ENCODE measurements at places on chromosomes 5 and 9.

GRCh38 chr5:96052374-96052773 lies 90.7 kb upstream of the ELL2 start:
- no peak for DNase-seq

DNA sequence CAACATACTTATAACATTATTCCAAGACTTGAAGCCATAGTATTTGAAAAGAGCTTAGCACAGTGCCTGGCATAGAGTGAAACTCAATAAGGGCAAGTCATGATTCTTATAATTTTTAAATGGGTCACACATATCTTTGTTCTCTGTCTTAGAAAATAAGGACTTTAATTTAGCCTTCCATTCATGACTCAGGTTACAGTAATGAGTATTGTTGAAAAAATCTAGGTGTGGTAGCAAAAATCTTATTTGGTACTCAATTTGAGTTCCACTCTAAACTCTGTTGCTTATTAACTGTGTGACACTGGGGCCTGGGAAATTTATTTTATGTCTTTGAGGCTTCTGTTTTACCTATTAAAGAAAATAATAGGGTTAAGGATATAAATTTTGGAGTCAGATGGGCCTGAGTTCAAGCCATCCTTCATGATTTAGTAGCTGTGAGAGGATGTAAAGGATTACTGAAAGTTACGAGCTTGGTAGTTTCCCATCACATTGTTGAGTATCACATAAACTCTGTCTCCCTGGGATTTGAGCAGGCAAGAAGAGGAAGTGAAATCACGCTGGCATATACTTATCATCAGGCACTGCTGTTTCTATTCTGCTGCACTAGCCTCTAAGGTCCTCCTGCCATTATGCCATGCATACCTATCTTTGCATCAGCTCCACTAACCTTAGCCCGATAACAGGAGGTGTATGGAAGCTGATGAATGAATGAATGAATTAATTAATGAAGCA lies 1.5 kb downstream of the SPINK9 start:
- no peak for DNase-seq

GRCh38 chr5:30561771-30562170 lies 631.7 kb upstream of the CDH6 start:
- DNase-seq, result no peak

DNA sequence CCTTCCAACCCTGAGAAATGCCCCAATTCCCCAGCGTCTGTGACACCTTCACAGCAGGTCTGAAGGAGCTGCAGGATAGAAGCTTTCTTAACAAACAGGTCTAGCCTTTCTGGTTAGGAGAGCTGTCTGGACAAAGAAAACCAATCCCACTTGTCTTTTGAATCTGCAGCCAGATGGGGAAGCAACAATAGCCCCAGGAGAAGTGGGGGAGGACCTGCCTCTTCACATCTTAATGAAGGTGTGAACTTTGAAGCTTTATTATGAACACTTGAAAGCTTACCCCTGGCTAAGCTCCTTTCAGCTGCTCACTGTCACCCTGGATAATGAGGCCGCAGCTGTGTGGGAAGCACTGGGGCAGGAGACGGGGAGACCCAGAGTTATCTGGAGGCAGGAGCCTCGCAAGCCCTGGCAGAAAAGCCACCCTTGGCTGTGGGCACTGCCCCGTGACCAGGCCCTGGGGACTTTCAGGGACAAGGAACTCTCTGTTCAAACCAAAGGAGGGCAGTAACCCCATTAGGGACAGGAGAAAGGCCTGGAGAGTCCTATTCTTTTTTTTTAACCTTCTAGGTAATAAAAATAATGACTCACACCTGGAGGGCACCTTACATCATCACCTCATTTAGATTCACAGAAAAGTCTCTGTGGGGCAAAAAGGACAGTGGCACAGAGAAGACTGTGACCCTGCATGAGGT lies 151.8 kb upstream of the RAD23B start:
- DNase-seq, result no peak

- DNase-seq, result no peak
Measured at GRCh38 chr9:88278036-88278435, 110.2 kb upstream of the SPIN1 start.

- DNase-seq, result no peak
Measured at GRCh38 chr5:180467989-180468731, 26.0 kb upstream of the CNOT6 start.

- no peak for DNase-seq
Measured at GRCh38 chr9:122819791-122820489, 8.4 kb downstream of the PDCL start.

DNA sequence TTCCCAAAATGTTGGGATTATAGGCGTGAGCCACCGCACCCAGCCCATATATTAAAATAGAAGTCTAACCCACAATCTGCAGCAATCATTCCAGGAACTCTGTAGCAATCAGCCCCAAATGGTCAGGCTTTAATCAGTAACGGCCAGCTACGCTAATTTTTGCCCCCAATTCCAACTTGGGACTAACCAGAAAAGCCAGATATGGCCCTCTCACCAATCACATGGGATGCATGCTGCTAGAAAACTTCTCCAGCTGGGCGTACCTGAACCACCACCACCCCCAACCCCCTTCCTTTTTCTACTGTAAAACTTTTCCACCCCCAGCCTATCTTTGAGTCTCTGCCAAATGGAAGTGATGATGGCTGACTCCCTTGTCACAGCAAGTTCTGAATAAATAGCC lies 4.1 kb downstream of the SUSD1 start:
- no peak for DNase-seq

GRCh38 chr5:3993856-3994473 lies 398.3 kb downstream of the IRX1 start:
- no peak for DNase-seq

- no peak for DNase-seq
Measured at GRCh38 chr9:91130796-91131318, 230.9 kb downstream of the AUH start.

- DNase-seq, result no peak
Measured at GRCh38 chr5:83548581-83548980, 77.0 kb downstream of the VCAN start.

- no peak for DNase-seq
Measured at GRCh38 chr5:76500633-76501393, 97.7 kb downstream of the IQGAP2 start.

DNA sequence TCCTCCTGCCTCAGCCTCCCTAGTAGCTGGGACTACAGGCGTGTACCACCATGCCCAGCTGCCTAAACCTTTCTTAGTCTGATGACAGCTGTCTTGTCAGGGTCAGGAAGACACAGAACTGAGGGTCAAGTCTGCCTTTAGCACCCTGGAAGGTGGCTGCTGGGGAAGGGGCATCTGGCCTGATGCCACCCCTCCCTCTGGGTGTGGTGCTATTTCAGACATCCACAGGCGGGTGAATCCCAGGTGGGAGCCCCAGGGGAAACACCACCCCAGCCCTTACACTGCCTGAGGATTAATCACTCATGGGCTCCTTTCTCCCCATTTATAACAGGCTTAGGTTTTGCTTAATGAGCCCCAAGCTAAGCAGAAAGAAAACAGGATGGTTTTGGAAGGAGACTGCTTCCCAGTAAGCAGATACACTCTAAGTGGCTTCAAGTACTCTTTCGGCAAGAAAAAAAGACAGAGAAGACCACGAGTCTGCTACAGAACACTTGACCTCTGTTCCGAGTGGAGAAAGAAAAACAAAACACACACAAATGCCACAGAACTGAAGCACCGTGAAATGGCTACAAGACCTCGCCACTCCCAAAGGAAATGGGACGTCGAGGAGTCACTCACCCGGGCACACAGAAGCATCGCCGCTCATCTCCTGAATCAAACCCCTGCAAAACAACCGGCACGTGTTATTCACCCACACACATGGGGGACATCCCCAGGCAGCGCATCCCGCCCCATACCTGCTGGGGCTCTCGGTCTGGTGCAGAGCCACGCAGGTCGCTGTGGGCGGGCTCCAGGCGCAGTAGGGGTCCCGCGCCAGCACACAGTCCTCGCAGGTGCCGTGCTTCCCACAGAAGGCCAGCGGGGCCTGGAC lies 62.4 kb downstream of the SECISBP2 start:
- no peak for DNase-seq

GRCh38 chr5:178388386-178389025 lies 155.9 kb upstream of the PHYKPL start:
- no peak for DNase-seq

- no peak for DNase-seq
Measured at GRCh38 chr5:76755779-76756637, 40.1 kb downstream of the F2R start.

GRCh38 chr5:38590838-38591522 lies 34.5 kb upstream of the LIFR start:
- DNase-seq, result no peak

DNA sequence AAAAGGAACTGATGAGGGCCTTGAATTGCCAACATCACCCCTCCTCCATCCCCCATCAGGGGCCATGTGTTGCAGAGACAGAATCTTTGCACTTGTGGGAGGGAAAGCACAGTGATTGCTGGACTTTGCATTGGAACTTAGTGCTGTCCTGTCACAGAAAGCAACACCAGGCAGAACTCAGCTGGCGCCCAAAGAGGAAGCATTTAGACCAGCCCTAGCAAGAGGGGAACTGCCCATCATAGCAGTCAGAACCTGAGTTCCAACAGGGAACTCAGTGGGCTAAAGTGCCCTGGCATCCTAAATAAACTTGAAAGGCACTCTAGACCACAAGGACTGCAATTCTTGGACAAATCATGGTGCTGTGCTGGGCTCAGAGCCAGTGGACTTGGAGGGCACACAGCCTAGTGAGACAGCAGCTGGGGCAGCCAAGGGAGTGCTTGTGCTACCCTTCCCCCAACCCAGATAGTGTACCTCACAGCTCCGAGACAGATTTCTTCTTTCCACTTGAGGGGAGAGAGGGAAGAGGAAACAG lies 128.1 kb downstream of the ACTL7B start:
- no peak for DNase-seq

DNA sequence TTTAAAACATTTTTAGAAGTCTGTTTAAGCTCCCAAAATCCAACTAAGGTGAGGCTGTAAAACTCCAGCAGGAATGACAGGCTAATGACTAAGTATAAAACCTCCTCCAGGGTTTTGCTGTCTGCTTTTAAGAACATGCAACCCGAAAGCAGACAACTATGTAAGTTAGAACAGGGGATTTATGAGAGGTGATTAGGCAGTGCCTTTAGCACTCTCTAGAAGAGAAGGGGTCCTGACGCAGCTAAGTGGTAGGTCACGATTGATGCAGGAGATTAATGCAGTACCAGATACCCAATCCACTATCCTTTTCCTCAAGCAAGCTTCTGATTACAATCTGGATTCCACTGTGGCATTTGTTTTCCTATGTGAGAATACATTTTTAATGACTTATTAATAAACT lies 25.9 kb downstream of the HOMER1 start:
- no peak for DNase-seq

- no peak for DNase-seq
Measured at GRCh38 chr9:121071756-121072421, 2.9 kb upstream of the CNTRL start.

DNA sequence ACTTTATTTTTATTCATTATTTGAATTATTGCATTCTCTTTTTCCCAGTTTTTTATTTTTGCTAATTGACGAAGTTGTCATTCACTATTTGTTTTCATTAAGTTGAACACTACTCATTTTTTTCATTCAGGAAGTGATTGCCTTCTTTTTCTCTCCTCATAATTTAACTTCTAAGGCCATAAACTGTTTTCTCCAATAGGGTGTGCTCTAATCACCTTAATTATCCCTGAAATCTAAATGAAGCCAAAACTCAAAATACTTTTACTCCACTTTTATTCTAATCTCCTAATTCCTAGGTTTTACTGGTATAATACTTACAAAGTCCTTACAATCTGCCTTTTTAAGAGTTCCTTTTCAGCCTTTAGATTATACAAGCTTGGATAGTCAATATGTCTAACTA lies 2.9 kb upstream of the OR13C2 start:
- DNase-seq, result no peak

DNA sequence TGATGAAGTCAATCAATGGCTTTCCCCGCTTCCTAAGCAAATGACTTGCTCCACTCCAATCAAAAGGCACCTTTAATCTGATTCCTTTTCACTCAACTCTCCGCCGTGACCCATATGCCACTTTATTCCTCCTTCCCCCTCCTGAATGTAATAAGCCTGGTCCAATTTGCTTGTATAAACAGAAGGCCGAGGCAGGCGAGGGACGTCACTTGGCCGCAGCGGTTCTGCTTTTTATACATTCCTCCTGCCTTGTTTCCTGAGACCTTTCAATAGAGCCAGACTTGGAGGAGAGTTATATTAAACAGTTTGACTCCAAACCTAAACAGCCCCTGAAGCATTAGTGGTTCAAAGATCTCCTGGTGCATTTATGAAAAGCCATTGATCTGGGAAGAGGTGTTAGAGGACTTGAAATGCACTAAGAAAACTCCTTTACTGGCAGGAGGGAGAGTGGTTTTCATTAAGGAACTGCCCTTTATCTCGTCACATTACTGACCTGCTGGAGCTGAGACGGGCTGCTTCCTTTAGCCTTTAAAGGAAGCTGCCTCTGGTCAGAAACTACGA lies 273.4 kb downstream of the SLIT3 start:
- no peak for DNase-seq

DNA sequence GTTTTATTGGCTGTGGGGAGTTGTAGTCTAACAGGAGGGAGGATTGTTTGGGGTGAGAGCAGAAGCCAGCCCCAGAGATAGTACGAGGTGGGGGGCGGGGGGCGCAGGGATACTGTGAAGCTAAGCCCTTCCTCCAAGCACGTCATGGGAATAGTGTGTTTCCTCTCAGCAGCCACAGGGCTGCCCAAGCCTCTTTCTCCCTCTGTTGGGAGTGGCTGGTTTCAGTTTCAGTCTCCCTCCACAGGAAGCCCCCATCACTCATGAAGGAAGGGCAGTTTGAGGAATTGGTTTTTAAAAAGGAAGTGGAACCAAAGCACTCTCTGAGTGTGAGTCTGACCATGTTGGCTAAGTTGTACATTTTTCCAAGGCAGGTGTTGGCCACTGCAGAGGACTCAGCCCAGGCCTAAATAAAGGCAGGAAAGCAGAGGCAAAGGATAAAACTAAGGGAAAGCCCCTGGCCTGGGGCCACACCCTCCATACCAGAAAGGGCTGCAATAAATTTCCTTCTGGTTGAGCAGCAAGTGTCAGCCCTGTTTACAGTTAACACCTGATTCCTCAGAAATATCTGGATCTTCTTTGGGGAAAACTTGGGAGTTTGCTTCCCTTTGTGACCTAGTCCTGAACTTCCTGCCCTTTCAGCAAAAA lies 3.2 kb downstream of the RAB24 start:
- DNase-seq, result no peak

DNA sequence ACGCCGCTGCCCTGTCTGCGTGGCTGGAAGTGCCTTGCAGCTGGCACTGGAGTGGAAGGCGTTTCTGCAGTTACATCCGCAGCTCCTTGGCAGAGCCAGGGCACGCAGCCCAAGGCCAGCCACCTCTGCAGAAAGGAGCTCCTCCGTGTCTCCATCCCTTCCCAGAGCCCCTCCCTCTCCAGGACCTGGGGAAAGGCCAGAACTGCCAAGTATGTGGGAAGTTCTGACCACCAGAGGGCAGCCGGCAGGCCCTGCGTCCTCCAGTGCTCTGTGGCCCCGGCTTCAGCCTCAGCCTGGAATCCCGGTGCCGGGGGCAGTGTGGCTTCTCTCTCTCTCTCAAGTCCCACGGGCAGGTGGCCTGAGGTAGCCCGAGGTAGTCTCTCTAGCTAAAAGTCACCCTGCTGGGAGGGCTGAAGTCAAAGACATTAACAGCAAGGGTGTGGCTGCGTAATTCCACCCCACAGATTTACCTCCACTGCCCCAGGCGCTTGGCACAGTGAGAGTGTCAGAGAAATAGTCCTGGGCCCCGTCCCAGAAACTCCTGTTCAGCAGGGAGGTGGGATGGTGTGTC lies 101.7 kb upstream of the FCN2 start:
- DNase-seq, result no peak

All from GM19239 (cell line).